HT-29 (cell line): ENCODE measurements at places on chromosomes 13 and 19. TPM values are rescaled to one million over a fixed set of nuclear protein-coding genes. Genes with fewer than 3 reads are reported as not detected.

DNA sequence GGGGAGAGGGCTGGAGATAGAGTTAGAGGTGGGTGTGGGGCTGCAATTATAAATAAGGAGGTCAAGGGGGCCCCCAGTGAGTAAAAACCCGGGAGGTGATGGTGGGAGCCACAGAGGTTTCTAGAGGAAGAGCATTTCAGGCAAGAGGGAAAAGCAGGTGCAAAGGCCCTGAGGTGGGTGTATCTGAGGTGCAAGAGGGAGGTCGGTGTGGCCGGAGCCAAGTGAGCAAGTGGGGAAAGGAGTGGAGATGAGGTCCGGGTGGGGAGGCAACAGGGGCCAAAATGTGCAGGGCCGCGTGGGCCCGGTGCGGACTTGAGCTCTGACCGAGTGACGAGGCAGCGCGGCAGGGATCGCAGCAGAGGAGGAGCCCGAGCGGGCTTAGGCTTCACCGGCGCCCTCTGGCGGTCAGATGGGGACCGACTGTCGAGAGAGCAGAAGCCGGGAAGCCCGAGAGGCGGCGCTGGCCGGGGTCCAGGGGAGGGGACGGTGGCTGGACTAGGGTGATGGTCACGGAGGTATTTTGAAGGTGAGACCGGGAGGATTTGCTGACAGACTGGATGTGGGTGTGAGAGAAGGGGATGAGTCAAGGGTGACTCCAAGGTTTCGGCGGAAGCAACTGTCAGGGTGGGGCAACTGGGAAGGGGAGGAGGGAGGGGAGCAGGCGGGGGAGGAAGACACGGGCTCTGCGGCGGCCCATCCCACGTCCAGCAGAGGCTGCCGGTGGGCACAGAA is 17.7 kb upstream of the SPACA4 start:
- peak; percentile 98 for DNase-seq

DNA sequence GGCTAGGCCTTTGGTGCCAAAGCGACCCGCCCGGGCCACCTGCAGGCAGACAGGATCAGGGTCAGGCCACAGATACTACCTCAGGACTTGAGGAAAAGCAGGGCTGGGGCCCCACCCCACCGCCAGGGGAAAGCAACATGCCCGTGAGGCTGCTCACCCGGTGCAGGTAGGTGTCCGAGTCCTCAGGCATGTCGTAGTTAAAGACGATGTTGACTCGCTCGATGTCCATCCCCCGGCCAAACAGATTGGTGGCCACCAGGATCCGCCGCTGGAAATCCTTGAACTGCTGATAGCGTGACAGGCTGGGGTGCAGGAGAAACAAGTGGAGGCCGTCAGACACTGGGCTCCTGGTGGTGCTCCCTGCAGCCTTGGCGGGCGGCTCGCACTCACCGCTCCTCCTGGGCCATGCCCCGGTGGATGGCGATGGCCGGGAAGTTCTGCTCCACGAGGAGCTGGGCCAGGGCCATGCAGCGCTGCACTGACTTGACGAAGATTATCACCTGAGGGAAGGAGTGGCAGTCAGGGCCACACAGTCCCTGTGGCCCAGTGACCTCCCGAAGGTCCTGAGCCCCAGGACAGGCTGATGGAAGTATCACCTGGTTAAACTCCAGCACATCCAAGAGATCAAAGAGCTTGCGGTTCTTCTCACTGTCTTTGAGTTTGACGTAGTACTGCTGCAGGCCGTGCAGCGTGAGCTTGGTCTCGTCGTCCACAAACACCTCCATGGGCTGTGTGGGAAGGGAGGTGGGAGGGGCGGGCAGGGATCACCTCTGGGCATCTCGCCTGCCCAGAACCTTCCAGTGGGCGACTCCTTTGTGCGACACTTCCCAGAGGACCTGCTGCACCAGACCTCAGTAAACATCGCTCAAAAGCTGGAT is 9.8 kb downstream of the DDX39A start:
- DNase-seq = no peak

DNA sequence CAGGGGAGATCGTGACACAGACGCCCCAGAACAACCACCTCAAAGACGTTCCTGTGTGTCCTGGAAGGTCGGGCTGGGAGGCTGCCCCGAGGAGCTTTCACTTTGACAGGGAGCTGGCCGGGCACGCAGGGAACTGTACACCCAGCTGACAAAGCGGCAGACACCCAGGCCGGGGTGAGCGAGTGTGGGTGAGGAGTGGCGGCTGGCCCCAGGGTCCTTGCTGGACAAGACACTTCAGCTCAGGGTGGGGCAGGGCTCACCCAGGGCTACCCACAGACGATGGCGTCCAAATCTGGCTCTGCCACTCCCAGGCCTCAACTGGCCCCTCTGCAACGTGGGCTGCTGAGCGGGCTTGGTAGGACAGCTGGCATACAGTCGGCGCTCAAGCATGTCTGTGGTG is 2.0 kb downstream of the FGF22 start:
- DNase-seq = no peak

Gene LENG1
- 12.9 and 14.9 TPM in 2 replicates for total RNA-seq

Gene PNKP
- total RNA-seq = 215 and 243 TPM in 2 replicates
